ENCODE measurements at places on chromosomes 16 and 17.

GRCh38 chr16:85303354-85303883 is 191.1 kb upstream of the CIBAR2 start:
- no peak for DNase-seq

GRCh38 chr17:28926366-28926765 is 23.5 kb upstream of the DHRS13 start:
- DNase-seq = no peak

GRCh38 chr17:79083191-79083971 is 8.8 kb downstream of the ENGASE start:
- DNase-seq = no peak

DNA sequence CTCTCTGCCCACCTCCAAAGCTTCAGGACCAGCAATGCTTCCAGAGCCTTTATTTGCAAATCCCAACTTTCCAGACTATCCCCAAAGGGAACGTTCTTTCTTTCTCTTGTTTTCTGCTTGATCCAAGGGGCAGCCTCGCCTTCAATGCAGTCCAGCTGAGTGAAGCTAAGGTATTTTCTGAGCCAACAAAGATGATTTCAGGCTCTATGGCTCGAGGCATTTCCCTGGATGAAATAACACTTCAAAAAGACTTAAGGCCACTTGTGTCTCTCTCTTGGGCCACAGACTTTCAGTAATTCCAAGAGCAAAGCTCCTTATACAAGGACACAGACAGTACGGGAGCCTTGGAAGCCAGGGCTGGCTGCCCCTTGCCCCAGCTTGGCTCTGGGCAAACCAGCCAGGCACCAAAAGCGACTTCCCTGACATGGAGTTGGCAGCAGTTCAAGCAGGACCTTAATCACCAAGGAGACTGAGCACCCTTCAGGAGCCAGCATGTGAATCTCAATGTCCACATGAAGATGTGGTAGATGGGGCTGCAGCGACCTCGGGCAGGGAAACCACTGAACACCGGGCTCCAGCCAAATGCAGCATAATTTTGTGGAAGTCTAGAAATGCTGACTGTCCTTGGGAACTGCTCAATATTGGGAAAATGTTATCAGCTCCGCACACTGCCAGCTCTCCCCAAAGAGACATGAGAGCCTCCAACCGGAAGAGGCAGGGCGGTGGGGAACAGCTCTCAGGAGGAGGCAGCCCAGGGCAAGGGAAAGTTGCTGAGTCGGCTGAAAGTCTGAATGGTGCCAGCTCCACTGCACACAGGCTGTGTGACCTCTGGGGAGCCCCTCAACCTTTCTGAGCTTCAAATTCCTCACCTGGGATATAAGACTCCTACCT is 39.0 kb downstream of the TK2 start:
- DNase-seq = no peak
